Left ventricle myocardium inferior (tissue), 1 donor: ENCODE measurements at places on chromosomes 12 and 14.
A peak's percentile ranks its signal among the peaks of the same experiment; 100 is the strongest.

- no peak for DNase-seq
Measured at GRCh38 chr14:92675976-92676375, 72.5 kb downstream of the LGMN start.

DNA sequence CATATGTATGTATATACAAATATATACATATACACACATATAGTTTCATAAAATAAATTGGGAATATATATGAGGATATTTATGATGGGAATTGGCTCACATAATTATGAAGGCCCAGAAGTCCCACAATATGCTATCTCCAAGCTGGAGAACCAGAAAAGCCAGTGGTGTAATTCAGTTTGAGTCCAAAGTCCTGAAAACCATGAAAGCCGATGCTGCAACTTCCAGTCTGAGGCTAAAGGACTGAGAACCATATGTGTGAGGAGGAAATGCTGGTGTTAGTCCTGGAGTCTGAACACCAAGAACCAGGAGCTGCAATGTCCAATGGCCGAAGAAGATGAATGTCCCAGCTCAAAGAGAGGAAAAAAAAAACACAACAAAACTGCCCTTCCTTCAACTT, 65.5 kb upstream of the PRKD1 start:
- DNase-seq = no peak

- no peak for DNase-seq
Measured at GRCh38 chr14:55927028-55927427, 191.2 kb upstream of the PELI2 start.

DNA sequence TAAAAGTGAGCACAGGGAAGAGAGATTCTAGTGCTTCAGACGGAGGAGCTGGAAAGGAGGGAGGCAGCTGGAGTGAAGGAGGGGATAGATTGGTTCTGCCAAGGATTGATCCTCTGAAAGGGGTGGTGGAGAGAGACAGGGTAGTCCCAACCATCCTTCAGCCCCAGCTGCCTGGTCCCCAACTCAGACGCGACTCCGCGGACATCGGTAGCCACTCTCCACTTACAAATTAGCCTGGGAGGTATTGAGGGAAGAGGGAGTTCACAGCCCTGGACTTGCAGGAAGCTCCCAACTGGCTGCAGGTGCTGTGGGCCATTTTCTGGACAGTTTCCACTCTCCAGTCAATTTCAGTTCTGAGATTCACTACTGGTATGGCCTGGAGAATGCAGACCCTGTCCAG, 1.2 kb downstream of the PLEKHD1 start:
- no peak for DNase-seq

- DNase-seq = no peak
Measured at GRCh38 chr14:42110167-42110566, 503.5 kb downstream of the LRFN5 start.

DNA sequence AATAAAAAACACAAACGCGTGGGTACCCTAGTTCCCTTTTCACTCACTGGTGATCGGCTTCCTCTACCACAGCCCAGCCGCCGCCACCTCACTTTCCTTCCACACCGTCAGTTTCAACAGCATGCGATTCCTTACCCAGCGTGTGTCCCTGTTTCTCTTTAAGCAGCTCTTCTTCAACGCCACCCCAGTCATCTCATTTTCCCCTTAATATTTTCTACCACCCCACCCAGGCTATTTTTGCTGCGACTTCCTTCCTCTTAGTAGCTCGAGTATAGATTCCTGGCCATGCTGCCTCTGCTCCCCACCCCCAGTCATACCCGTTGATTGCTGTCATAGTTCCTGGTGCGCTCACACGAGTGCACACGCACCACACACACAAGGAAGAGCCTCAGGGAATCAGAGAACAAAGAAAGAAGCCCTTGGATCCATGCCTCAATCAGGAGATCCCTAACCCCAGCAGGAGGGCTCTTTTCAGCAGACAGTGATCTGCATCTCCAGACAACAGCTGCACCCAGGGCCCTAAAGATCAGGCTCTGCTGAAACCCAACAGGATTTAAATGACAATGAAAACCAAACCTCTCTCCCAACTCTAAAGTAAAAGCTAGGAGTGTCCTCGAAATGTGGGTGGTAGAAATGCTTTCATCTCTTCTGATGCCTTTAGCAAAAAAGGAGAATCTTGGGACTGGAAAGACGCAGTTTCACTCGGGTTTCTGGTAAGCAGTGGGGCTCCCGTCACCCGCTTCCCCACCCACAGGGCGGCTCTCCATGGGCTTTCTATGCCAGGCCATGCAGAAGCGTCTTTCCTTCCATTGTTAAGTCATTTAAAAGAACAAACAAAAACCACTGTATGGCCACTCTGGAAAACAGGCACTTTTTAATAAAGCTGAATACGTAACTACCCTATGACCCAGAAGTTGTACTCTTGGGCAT, 23.8 kb downstream of the VPS37B start:
- peak; percentile 60 for DNase-seq

GRCh38 chr14:96084796-96085195, 45.6 kb downstream of the C14orf132 start:
- no peak for DNase-seq

- DNase-seq = peak; percentile 95
Measured at GRCh38 chr14:90827919-90828610, 11.8 kb upstream of the TTC7B start.

DNA sequence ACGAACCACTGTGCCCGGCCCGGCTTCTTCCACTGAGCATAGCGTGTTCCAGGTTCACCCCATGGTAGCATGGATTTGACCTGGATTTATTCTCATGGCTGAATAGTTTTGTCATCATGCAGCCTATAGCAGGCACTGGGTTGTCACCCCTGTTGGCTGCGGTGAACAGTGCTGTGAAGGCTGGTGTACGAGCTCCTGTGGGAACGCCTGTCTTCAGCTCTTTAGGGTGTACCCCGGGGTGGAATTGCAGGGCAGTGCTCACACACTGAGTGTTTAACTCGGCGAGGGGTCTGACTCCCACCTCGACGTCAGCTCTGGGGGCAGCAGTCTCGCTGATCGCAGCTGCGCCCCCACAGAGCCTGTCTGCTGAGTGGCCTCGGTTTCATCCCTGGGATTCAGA, 15.3 kb downstream of the MMP17 start:
- DNase-seq = no peak

DNA sequence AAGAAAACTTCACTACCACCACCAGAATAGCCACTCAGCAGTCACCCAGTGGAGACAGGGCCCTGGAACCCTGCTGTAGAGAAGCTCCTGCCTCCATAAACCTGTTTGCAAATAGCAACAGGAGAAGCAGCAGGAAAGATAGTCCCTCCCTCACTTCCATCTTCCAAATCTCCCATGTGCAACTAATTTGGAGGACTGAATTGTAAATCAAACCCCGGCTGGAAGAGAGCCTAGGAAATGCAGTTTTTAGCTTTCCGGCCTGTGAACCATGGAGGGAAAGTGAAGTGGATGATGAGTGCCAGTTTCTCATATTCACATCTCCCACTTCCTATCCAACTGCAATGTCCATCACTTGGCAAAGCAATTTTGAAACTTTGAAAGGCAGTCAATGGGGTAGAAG, 167.2 kb upstream of the FRMD6 start:
- no peak for DNase-seq

GRCh38 chr14:64636980-64637429, 67.2 kb upstream of the PLEKHG3 start:
- no peak for DNase-seq

- peak; percentile 47 for DNase-seq
Measured at GRCh38 chr12:1282670-1283315, 291.8 kb downstream of the ERC1 start.

GRCh38 chr12:45034861-45035265, 16.0 kb downstream of the DBX2 start:
- no peak for DNase-seq

DNA sequence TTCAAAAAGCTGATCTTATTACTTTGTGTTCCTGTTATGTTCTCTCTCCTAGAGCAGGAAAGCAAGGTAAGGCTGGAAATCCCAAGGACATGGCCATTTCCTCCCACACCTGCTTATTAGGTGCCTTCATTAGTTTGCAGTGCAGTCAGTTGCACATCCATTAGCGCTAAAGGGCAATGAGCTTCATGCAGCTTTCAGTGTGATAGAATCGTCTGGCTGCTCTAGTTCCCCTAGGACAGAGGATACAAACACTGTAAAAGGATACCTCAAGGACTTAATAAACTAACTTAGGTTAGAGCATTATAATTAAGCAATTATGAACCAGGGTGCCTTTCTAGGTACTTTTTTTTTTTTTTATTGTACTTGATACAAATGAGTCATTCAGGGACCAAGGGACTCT, 21.1 kb downstream of the TMEM117 start:
- DNase-seq = no peak

GRCh38 chr14:100313464-100314230, 7.4 kb upstream of the SLC25A29 start:
- DNase-seq = no peak

DNA sequence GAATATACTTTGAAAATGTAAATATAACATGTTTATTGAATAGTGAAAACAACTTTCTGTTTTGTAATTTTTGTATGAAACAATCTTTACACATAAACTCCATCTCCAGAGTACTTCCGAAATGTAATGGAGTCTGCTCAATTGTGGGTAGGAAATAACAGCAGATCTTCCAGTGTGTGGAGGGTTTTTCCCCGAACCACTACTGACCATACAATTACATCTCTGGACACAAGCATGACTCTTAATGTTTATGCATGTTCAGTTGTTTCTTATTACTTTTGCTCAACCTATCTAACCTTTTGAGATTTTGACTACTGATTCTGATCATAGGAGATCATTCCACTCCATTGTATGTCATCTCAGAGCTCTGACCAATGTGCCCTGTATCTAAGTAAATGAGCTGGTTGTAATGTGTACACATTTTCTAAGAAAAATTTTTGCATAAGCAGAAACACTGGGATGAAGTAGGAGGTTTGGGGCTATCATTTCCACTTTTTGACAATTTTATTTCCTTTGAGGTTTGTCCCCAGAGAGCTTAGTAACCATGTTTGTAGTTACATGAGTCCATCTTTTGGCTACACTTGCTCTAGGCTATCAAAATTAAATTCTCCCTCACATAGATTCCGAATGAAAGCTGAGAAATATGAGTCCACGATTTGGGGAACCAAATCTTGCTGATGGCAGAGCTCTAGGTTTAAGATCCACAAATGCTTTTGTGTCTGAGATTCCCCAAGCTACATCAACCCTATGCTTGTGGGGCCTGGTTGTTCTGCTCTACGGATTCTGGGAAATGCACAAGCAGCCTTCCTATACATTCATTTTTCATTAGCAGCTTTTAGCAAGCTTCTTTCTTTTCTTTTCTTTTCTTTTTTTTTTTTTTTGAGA, 21.4 kb upstream of the CLEC4D start:
- no peak for DNase-seq

DNA sequence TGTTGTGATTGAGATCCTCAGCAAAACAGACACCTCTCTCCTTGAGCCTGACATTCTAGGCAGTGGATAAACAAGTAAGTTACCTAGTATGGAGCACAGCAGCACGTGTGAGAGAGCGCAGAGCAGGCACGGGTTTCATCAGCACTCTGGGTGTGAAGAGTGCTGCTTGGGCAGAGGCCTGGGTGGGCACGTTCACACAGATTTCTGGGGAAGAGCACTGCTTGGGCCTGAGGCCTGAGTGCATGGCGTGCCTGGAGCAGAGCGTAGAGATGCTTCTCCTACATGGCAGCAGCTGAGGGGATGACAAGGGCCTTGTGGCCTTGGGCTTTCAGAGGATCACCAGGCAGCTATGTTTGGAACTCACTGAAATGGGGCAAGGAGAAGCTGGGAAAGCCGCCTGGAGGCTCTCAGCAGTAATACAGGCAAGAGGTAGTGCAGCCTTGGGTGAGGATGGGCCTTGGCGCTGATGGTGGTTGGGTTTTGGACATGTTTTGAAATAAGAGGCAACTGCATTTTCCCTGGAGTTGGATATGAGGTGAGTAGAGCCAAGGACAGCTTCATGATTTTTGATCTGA, 17.6 kb downstream of the CKB start:
- DNase-seq = no peak

- no peak for DNase-seq
Measured at GRCh38 chr12:111270239-111270638, 98.7 kb downstream of the PHETA1 start.

GRCh38 chr12:64608901-64609535, 1.3 kb upstream of the RASSF3 start:
- no peak for DNase-seq

GRCh38 chr14:33839193-33840076, 111.4 kb downstream of the EGLN3 start:
- no peak for DNase-seq

- DNase-seq = no peak
Measured at GRCh38 chr12:12654691-12655460, 41.1 kb downstream of the GPR19 start.

- DNase-seq = no peak
Measured at GRCh38 chr14:30854492-30854891, 19.9 kb upstream of the COCH start.

DNA sequence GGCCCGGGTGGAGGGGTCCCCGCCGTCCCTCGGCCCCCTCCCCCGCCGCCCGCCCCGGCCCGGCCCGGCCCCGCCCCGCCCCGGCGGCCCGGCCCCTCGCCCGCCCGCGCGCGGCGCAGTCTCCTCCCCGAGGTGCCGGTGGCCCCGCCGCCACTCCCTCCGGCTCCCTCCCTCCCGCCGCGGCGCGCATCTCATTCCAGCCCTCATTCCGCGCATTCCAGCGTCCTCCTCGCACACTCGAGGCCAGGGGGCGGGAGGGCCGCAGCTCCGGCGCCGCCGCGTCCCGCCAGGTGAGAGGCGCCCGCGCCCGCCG, at the start of gene TEAD4:
TSS of gene TEAD4 (plus strand) at position 206 of the 313 bp plus-strand sequence.
- peak; percentile 68 for DNase-seq

- DNase-seq = no peak
Measured at GRCh38 chr14:40100544-40101196, 668.4 kb upstream of the FBXO33 start.

DNA sequence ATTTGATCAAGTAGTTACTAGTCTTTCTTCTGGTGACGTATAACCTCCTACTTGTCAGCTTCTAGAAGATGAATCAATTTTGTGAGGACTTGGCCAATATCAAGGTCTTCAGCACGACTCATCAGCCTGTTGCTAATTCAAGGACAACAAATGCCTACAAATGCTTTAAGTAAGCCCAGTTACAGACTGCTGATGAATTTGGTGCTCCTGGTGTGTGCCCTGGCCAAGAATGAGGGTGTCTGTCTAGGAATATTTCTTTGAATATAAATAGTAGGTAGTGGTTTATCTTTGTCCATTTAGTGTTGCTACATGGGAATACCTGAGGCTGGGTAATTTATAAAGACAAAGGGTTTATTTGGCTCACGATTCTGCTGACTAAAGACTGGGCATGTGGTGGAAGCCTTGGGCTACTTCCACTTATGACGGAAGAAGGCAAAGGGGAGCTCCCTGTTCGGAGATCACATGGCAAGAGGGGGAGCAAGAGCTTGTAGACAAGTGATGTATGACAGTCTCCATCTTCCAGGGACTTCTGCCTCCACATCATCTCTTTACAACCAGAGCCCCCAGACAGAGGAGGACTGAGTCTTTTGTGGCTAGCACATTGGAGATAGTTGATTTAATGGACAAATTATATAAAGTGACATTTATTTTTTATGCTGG, 180.2 kb downstream of the CRADD start:
- no peak for DNase-seq

GRCh38 chr14:24056800-24057184, 5.0 kb downstream of the CARMIL3 start:
- no peak for DNase-seq

- no peak for DNase-seq
Measured at GRCh38 chr14:90816681-90817436, 629 bp upstream of the TTC7B start.

GRCh38 chr12:52763036-52763659, 14.0 kb downstream of the KRT76 start:
- DNase-seq = no peak
